ENCODE measurements at places on chromosomes 6 and 20.
A peak's percentile ranks its signal among the peaks of the same experiment; 100 is the strongest.

DNA sequence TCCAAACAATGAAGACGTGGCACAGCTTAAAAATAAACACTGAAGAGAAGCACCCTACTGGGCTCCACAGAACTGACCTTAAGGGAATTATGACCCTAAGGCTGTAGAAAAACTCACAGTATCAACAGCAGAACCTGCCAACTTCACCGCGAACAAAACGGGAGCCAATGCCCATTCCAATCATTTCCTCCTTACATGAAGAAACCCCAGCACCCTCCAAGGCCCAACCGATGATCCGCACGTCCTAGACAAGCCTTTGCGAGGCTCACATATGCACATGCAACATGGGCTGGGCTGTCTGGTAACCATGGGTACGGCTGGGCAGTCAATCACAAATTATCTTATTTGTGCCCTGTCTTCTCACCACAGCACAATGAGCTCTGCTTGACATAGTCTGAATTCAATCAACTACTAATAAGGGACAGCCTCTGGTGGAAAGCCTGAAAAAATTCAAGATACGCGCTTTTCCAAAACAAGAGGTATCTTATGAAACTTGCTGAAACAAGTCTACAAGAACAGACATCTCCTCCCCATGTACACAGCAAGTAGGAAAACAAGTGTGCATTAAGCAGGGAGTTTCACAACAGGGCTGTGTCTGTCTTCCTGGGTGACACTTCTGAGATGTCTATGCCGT, 1.7 kb downstream of the DIDO1 start:
- no peak for DNase-seq

- no peak for DNase-seq
These were observed 20.2 kb upstream of the APMAP start for GRCh38 chr20:25012616-25013189.

DNA sequence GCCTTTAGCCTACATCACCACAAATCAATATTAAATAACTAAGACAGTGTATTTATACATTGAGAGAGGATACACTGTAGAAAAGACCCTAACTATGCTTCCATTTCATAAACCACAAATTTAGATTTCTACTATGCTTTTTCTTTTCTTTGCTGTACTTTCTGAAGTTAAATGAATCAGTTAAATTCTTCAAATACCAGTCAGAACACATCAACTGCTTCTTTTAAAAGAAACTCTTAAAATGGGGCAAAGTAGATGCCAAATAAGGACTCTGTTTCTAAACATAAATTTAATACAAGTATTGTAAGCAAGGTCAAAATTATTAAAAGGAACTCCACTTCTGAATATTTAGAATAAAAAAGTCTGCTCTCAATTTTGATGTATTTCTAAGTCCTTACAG, 76.9 kb downstream of the GMDS start:
- DNase-seq = no peak

DNA sequence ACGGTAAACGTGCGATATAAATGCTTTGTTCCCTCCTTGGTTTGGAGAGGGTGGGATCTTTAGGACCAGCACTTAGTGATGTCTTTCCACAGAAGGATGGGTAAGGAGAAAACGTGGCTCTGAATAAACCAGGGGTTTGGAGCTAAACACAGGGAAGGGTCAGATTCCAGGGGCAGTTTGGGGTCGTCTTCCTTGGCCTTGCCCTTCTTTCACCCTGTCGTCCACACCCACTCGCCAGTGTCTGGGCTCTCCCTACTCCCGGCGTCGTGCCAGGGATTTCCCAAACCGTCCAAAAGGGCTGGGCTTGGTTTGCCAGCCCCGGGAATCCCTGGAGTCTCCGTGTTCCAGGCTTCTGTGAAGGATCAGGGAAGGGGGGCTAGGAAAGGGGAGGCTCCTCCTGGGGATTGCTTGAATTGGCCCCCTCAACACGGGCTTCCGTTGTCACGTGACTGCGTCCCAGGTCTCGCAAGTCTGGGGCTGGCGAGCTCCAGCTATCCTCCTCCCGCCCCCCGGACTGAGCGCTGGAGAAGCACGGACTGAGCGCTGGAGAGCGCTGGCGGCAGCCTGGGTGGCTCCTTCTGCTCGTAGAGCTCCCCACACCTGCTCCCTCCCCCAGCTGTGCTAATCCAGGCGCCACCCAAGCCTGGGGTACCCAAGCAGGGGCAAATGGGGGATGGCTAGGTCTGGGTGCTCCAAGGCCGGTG, 9.4 kb upstream of the ARMC12 start:
- peak; percentile 77 for DNase-seq

DNA sequence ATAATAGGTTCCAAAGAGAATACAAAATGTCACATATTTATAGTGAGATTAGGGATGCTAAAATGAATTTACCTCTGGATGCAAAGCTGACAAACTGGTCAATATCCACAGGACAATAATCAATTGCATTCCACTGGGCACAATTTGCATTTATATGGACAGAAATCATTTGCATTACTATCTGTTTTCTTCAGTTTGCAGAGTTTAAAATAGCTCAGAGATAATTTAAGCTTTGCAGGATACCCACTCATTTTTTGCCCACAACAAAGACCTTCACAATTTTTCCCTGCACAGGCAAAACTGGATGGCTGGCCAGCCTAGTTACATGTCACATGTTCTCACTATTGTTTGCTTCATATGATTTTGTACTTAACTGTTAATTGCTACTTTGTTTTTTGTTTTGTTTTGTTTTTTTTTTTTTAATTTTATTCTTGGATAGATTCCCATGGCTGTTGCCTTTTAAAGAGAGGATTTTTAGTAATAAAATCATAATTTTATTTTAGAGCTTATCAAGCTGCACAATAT, 483.5 kb downstream of the UTRN start:
- DNase-seq = no peak

- no peak for DNase-seq
These were observed 15.0 kb downstream of the RNF114 start for GRCh38 chr20:49951151-49951550.

DNA sequence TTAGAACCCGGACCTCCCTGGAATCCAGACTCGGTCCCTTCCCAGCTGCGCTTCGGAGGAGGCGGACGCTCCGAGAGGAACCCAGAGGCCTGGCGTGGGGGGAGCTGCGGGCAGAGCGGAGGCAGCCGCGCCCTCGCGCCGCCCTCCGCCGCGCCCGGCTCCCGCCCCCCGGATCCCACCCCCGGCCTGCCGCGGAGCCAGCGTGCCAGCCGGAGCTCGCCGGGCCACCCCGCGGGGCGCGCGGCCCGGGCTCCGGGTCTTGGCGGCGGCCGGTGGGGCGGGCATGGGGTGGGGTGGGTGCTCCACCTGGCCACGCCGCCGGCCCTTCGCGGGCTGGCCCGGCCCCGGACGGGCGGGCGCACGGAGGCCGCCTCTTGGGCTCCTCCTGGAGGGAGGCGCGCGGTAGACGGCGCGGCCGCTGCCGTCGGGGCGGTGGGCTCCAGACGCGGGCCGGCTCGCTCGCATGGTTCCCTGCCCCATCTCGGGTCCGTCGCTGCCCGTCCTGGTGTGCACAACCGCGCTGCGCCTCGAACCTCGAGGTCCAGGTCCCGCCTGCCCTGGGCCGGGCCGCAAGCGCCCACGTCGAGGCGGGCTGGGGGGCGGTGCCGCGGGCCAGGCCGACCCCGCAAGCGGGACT, 592 bp upstream of the CDYL start:
- DNase-seq = no peak

- no peak for DNase-seq
These were observed 125.2 kb downstream of the TBC1D7 start for GRCh38 chr6:13203145-13203544.

DNA sequence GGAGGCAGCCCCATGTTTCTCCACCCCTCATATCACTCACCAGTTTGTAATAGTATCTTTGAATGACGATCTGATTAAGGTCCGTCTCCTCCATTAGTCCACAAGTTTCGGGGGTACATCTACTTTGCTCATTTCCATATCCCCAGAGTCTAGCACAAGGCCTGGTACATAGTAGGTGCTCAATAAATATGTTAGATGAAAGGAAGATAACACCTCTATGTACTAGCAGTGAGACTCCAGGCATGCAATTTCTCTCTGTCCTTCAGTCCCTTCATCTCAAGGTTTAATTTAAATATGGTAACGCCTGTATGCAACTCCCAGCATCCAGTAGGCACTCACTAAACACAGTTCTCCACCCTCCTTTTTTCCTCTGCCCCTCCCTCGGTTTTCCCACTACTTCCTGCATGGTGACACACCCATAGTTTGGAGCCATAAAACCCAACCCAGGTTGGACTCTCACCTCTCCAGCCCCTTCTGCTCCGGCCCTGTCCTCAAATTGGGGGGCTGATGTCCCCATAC, 461 bp upstream of the HNF4A start:
- DNase-seq = no peak

GRCh38 chr6:30102414-30102969, 10.4 kb downstream of the TRIM31 start:
- no peak for DNase-seq

- DNase-seq = no peak
These were observed 30.1 kb downstream of the PRDM1 start for GRCh38 chr6:106116125-106116832.

DNA sequence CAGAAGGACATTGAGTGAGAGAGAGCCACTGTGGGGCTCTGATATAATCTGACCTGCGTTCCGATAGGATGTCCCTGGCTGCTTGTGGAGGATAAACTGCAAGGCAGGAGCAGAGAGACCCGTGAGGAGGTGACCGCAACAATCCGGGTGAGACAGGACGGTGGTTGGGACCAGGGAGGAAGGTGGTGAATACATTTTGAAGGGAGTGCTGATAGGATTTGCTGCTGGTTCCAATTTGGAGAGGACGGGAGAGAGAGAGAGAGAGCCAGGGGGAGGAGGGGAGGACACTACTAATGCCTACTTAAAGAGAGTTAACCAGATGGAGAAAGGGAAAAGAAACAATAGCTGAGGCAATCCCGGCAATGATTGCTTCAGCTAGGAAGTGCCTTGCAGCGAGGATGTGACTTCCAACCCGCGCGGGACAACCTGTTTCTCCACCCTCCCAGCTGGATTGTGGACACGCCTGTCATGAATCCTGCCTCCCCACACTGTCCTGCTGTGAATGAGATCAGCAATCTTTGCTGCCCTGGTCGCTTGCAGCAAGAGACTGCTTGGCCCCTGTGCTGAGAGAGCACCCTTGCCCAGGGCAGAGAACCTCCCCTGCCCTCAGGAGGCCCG, 199.0 kb upstream of the KCNG1 start:
- DNase-seq = peak; percentile 72

- no peak for DNase-seq
These were observed 190.5 kb downstream of the NKAIN2 start for GRCh38 chr6:123994168-123994567.

Data from H9 (cell line).